ENCODE measurements at places on chromosomes 2 and 18.

GRCh38 chr2:26838121-26838906 lies 9.6 kb upstream of the DPYSL5 start:
- DNase-seq = no peak

GRCh38 chr2:51120754-51121280 lies 88.9 kb upstream of the NRXN1 start:
- DNase-seq = no peak

DNA sequence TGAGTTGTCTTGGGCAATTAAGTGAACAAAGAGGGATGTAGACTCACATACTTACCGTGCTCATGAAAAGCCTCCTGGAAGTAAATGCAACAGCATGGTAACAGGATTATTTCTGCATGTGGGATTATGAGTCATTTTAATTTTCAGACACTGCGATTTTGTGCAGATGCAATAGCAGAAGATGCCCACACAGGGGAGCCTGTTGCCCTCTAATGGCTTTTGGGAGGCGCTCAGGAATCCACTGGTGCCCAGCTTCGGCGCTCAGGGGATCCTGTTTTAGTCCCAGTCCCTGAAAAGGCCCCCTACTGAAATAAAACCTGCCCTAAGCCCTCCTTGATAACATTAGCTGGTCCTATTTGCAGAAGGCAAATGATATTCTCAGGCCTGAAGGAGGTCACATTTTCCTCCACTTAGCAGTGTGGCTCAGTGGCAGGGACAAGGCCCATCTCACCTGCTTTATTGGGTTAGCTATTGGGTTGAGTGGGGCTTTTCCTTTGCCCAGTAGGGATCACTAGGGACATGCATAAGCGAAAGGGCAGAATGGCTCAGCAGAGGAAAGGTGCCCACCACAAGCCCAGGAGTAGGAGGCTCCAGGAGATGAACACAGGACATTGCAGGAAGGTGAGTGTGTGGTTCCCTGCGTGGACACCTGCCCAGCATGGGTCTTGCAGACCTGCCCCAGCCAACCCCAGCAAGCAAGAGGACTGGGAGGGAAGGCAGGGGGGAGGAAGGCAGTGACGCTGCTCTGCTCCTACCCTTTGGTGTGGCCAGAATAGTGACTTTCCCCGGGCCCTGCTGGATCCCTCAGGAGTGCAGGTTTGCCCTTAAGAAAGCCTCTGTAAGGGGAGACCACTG lies 26.5 kb upstream of the KCNS3 start:
- DNase-seq = no peak

- no peak for DNase-seq
Measured at GRCh38 chr18:13620818-13621445, 105.4 kb downstream of the FAM210A start.

- no peak for DNase-seq
Measured at GRCh38 chr18:75048776-75049454, 160.0 kb downstream of the PTGR3 start.

GRCh38 chr2:26355038-26355995 lies 8.7 kb upstream of the ADGRF3 start:
- DNase-seq = no peak

- DNase-seq = no peak
Measured at GRCh38 chr2:5453220-5454050, 238.7 kb upstream of the SOX11 start.

DNA sequence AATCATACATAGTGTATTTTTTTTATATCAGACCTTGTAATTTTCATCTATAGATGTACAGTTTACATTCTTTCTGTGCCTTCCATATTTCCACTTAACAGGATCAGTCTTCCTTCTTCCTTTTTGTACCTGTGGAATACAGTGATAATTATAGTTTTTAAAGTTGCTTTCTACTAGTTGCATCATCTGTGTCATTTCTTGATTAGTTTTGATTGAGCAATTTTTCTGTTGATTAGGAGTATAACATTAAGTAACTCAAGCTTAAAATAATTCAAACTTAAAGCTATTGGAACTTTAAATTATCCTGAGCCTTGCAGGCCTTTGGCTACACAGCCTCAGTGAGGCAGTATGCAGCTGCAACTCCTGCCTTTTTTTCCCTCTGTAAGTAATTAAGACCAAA lies 57.4 kb downstream of the NEURL3 start:
- no peak for DNase-seq

DNA sequence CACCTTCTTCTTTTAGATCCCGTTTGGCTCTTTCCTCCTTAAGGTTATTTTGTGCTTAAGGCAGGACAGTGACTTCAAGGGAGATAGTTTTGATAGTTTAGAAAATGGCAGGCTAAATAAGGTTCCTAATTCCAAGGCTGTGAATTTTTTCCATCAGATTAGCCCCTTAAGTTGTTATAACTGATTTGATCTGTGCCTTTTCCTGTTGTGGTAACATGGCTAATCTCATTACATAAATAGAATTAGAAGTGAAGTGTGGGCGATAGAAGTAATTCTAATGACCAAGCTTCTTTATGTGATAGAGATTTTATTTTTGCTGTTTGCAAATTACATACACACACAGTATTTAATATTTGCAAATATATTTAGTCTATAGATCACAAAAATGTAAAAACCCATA lies 102.0 kb downstream of the MYO1B start:
- DNase-seq = no peak

- no peak for DNase-seq
Measured at GRCh38 chr2:191276792-191277465, 31.7 kb downstream of the MYO1B start.

- no peak for DNase-seq
Measured at GRCh38 chr18:47873625-47874024, 56.8 kb downstream of the SMAD2 start.

Measured in stimulated activated CD8-positive, alpha-beta memory T cell treated with anti-CD3 and anti-CD28 coated beads, Interleukin-2, amount 100 ng/mL, for 1 hour (primary cell).